ENCODE measurements at places on chromosomes 12 and 14.
A peak's percentile ranks its signal among the peaks of the same experiment; 100 is the strongest.

DNA sequence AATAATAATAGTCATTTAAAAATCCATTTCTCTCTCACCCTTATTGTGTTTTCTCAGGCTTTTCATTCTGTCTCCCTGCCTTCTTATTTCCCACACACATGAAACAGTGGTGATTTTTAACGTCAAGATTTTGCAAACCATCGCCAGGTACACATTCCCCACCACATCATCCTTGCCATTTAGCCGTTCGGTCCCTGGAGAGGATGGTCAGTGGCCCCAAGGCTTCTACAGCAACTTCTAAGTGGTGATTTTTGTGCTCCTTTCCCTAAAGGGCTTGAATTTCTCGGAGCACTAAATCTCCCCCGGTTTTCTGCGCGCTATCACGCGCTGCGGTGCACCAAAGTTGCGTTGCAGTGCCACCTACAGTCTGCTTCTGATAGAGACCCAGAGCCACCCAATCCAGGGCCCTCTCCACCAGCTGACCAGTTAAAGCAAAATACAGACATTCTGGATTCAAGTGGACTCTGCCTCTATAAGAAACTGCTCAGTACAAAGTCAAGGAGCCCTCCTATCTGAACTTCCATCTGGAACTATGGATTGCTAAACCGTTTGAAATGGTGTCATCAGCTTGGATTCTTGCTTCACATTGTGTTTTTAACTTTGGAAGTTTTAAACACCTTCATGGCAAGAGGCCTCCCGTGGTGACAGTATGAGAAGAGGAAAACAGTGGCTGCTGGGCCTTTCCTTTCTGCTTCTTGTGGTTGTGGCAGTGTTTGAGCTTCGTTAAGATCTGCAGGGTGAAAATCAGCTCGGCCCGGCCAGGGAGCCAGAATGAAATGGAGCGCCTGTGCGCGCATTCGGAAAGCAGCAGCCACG, 234.0 kb downstream of the SPTSSA start:
- DNase-seq: peak; percentile 82

- DNase-seq: no peak
Observed at GRCh38 chr14:101889366-101889765, 75.0 kb upstream of the DYNC1H1 start.

GRCh38 chr12:132393245-132393795, 63.9 kb upstream of the GALNT9 start:
- no peak for DNase-seq

GRCh38 chr14:91754185-91754584, 22.3 kb upstream of the CATSPERB start:
- DNase-seq: no peak

GRCh38 chr14:42079911-42080310, 473.2 kb downstream of the LRFN5 start:
- DNase-seq: no peak

- no peak for DNase-seq
Observed at GRCh38 chr12:89383235-89384049, 31.1 kb upstream of the DUSP6 start.

GRCh38 chr14:68384881-68385280, 408.0 kb downstream of the ZFP36L1 start:
- DNase-seq: no peak

DNA sequence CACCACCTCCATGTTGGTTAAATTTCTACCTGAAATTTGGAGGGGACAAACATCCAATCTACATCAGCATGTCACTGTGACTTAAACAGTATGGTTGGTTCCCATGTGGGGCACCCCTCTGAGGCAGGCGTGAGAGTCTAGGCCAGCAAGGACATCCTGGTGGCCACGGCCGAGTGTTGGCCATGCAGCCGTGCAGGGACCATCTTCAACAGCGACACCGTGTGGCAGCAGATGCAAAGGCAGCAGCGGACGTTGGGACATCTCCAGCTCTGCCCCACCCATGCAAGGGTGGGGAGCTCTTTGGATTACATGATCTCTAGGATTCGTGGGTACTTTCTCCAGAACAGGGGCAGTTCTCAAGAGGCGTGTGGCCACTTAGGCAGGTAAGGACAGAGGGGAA, 49.8 kb downstream of the NOC4L start:
- no peak for DNase-seq

GRCh38 chr14:89182326-89182725, 234.7 kb downstream of the FOXN3 start:
- no peak for DNase-seq

DNA sequence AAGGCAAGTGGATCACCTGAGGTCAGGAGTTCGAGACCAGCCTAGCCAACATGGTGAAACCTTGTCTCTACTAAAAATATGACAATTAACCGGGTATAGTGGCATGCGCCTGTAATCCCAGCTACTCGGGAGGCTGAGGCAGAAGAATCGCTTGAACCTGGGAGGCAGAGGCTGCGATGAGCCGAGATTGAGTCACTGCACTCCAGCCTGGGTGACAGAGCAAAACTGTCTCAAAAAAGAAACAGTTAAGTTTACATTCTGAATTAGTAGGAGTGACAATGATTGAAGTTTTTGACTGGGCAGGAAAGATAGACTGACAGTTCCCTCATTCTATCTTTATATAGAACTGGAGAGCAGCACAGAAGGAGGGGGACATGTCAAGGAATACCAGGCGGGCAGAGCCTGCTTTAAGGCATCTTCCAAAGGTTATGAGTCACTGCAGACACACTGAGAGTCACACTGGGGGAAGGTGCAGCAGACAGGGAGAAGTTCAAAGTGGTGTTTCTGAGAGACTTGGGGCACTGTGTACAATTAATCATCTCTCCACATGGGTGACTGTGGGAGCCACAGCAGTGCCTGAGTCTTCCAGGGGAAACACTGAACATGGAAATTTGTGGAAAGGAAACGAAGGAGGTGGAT, 42.8 kb upstream of the RNASE3 start:
- no peak for DNase-seq

GRCh38 chr12:24134092-24134491, 184.6 kb upstream of the SOX5 start:
- no peak for DNase-seq

DNA sequence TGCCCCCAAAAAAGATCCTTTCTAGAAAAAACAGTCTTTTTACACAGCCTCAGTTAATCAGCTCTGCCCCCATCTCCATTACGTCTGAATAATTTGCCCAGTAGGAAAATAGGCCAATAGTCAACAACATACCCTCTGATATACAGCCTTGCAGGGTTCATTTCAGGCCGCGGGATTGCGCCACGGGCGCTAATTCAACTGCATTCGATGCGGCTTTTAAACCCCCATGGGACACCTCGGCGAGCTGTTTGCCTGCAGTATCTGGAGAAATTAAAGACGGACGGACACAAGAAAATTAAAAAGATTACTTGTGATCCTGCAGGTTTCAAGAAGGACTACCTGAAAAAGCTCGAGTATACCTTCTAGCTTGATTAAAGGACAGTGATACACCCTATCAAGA, 36.1 kb downstream of the ERP29 start:
- DNase-seq: no peak

DNA sequence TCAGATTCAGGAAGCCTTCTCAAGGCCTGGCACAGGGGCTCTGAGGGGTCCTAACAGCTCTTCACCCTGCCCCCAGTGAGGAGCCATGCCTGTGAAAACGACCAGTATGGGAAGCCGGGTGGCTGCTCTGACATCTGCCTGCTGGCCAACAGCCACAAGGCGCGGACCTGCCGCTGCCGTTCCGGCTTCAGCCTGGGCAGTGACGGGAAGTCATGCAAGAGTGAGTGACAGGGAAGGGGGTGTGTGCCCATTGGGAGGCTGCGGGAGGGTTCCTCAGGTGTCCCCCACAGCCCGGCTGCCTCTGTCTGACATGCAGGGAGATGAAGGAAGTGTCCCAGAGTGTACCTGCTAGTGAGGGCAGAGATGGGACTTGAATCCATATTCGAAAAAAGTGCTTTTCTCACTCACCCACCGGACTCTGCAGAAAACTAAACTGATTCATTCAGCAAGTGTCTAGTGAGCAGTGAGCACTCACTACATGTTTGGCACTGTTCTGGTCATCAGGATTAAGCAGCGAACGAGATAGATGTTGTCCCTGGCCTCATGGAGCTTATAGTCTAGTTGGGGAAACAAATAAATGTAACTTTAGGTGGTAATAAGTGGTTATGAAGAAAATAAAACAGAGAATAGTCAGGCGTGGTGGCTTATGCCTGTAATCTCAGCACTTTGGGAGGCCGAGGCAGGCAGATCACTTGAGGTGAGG, 9.4 kb upstream of the LRP1-AS start:
- DNase-seq: no peak

- no peak for DNase-seq
Observed at GRCh38 chr12:19648591-19648990, 209.3 kb downstream of the AEBP2 start.

- DNase-seq: no peak
Observed at GRCh38 chr14:74203639-74204038, 35.6 kb upstream of the VSX2 start.

DNA sequence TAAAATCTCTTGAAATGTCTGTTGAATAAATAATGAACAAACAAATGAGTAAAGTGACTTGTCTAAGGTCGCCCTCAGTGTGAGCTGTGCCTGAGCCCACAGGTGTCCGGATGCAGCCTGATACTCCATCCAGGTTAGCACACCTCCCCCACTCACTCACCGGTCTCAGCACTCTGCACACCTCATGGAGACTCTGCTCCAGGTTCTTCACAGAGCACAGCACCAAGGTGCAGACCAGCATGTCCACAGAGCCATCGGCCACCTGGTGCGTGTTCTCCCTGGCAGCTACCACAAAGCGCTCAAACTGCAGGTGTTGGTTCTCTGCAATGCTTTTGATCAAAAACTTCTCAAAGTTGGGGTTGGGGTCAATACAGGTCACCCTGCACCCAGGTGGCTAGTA, 4.1 kb upstream of the KRT7 start:
- DNase-seq: no peak

DNA sequence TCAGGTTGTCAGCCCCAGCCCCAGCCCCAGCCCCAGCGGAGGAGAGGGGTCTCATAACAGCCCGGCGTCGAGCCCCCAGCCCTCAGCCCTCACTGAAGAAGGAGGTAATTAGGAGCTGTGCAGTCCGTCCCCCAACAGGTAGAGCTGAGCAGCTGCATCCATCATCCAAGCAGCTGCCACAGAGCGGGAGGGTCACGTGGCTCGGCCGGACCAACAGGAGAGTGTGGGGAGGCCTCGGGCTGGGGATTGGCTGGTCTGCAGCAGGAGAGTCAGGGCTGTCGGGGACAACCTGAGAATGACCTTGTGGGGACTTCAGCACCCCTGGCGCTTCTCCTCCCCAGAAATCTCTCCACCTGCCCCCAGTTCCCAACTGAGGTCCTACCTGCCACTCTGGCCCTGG, 29.6 kb downstream of the SMUG1 start:
- peak; percentile 71 for DNase-seq

- DNase-seq: no peak
Observed at GRCh38 chr12:47205532-47206449, 126.0 kb upstream of the AMIGO2 start.

DNA sequence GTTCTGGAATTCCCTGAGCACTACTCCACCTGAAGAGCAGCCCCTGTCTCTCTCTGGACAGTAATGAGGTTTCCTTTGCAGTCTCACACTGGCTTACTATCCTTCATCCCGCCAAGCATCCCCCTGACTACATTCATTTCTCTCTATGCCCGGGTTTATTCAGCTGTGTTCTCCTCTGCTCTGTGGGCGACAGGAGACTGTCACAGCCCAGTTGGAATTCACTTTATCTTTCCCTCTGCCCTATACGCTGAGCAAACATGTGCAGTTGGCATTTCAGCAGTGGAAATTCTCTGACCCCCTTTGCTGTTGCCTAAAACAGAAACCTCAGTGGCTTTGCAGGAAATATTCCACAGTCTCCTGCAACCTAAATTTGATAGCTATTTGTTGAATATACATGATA, 83.5 kb upstream of the MAX start:
- DNase-seq: no peak

- no peak for DNase-seq
Observed at GRCh38 chr14:105283899-105284298, 16.9 kb downstream of the BRF1 start.

DNA sequence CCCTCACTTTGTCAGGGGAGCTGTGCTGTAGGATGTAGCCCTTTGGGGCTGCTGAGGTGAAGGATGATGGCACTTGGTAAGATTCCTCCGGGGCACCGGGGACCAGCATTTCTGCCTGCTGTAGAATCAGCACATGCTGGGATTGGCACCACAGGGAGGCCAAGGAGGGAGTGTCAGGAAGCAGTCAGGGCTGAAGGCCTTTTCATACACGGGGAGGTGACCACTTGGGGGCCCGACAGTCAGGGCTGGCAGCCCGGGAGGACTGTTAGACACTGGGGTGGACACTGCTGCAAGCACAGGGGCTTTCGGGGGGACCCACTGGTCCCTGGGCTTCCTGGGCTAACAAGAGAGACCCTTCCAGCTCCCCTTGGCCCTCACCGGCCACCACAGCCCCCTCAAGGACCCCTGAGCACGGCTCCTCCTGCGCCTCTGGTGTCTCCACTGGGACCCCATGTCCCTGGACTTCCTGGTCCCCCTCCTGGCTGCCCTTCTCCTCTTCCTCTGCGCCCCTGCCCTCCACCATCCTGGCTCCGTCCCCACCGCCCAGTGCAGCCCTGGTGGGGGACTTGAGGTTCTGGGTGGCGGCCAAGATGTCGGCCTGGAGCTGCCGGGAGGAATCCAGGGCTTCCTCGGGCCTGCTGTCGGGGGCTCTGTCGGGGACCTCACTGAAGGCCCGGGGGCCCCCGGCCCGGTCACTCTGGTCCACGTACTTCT, 6.5 kb downstream of the TMEM119 start:
- DNase-seq: no peak

GRCh38 chr14:79415726-79416125, 795.6 kb downstream of the DIO2 start:
- DNase-seq: no peak

DNA sequence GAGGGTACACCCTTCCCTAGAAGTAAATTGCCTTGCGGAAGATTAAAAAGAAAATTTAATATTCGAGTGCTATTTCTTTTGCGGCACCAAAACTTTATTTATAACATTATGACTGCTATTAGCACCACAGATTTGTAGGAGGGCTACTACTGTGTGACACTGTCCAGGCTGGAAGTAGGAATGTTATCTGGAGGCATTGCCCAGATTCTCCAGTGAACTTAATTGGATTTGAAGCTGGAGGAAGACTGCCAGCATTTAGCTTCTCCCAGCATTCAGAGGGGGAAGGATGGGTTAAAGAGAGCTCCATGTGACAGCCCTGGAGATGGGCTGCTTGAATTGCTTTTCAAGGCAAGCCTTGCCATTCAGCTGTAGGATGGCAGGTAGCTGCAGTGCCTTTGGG, 107.0 kb upstream of the RBM19 start:
- no peak for DNase-seq

GRCh38 chr12:66633676-66634075, 45.2 kb downstream of the GRIP1 start:
- DNase-seq: no peak

DNA sequence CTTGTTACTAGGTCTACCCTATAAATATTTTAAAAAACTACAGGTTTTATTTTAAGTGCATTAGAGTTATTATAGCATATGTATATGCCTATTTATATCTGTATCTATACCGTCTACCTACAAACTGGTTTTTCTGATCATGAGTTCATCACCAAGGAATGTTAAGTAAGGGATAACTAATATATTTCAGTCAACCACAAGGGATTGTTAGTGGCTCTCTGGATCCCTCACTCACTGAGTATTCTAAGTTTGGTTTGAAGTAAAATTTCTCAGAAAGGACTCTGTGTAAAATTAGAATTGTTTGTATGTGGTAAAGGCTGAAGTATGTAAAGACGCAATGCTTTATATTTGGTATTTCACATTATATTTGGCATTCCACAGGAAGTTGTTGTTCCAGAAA, 4.8 kb downstream of the EPYC start:
- no peak for DNase-seq

All from T47D (cell line).